Progenitor cell of endocrine pancreas (in vitro differentiated cells): ENCODE measurements at places on chromosomes 4 and X. TPM values are rescaled to one million over a fixed set of nuclear protein-coding genes. Genes with fewer than 3 reads are reported as not detected.

DNA sequence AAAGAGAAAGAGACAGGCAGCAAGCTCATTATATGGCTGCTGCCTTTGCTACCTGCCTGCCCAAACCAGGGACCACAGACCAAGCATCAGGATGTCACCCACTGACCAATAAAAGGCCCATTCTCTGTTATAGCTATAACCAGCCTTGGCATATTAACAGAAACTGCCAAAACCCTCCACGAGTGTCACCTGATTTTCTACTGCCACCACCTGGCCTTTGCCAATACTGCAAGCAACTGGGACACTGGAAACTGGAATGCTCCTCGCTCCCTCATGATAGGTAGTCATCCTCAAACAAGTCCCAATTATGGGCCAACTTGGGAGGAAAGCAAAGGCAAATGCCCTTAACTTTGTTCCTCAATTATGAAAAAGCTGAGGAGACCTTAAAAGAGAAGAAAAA lies 76.0 kb downstream of the SPIN4 start:
- no peak for DNase-seq

GRCh38 chrX:47229427-47229826 lies 3.4 kb upstream of the USP11 start:
- DNase-seq: no peak

GRCh38 chrX:134144231-134144630 lies 92.8 kb upstream of the CCDC160 start:
- DNase-seq: no peak

DNA sequence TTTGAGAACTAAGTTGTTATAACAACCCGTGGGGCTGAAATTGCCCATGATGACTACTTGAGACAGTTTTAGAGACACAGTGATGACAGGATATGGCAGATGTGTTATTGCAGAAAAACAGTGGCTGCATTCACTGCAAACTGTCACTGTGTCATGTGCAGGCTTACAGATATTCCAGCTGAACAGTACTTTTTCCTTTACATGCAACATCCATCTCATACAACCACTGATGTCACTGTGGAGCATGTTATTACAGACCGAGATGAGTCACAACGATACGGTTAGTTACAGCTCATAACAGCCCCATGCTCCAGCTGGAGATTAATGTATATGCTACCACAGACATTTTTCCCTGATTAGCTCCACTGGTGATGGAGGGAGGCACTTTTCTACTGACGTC lies 207.4 kb downstream of the TMA16 start:
- no peak for DNase-seq

GRCh38 chr4:163251204-163251603 lies 81.2 kb downstream of the NPY1R start:
- no peak for DNase-seq

DNA sequence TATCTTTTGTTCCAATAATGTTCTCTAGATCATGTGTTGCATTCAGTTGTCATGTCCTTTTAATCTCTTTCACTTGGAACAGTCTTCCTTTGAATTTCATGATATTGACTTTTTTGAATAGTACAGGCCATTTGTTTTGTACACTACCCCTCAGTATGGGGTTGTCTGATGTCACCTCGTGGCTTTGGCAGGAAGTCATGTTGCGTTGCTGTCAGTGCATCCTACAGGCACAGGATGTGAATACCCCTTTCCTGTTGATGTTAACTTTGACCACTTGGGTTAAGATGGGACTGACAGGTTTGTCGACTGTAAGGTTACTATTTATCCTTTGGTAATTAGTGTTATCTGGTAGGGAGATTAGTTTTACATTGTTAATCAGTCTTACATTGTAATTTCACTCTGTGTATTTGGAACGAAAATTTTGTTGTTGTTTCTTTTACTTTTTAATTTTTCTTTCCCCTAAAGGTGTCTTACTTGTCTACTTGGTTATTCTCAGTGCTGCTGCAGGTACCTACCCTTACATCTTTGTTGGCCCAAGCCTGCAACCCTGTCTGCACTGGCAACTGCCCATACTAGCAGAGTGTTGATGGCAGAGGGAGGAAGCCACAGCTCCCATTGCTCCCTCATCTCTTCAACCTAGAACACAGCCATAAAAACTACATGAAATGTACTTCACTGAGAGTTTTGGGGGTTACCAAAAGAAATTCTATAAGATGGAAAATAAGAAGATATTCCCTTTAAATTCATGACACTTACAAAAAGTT lies 14.7 kb upstream of the ATP8A1 start:
- DNase-seq: no peak

GRCh38 chrX:55636109-55636508 lies 12.9 kb downstream of the FOXR2 start:
- DNase-seq: no peak

- no peak for DNase-seq
These were observed 21.1 kb downstream of the TEC start for GRCh38 chr4:48248559-48248953.

GRCh38 chr4:167079762-167080161 lies 154.5 kb downstream of the SPOCK3 start:
- DNase-seq: no peak

- no peak for DNase-seq
These were observed 86.2 kb downstream of the PPEF1 start for GRCh38 chrX:18793601-18794089.

- no peak for DNase-seq
These were observed 295.4 kb upstream of the KLF3 start for GRCh38 chr4:38368613-38369012.

DNA sequence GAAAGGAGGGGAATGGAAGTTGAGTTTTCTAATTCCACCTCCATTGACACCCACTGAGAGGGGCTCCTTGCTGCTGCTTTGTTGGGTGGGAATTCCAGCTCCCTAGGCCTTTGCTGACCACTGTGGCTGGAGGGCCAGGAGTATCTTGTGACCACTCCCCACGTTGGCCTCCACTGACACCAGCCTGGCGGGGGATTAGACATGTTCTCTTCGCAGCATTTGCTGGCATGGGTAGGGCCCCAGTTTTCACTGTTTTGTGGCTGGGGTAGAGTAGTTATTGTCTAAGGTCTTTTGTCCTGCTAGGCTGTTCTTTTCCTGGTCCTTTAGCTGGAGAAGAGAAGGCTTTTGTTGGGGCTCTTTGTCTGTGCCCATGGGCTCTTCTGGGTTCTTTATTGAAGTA lies 116.7 kb downstream of the CDKL5 start:
- no peak for DNase-seq

- DNase-seq: no peak
These were observed 591.6 kb downstream of the BCOR start for GRCh38 chrX:39506131-39506530.

- no peak for DNase-seq
These were observed 200.5 kb downstream of the PABPC4L start for GRCh38 chr4:134001057-134001456.

DNA sequence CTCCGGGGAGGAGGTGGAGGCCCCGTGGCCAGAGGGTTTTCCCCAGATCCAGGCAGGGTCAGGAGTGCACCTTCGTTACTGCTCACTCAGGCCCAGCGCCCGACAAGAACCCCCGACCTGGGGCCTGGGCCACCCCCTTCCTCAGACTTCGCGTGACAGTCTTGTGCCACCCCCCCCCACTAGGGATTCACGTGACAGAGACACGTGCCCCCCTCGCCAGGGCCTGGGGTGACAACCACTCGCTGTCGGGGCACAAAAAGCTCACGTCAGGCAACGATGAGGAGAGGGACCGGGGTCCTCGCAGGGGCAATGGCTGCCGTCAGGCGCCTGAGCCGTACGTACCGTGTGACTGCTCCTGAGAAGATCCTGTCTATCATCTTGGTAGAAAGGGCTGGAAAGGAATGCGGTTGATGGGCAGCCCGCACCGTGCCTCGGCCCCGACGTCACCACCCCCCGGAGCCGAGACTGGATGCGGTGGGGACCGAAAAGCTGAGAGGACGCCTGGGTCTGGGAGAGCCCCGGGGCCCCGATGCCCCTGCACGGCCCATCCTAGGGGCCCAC lies 23.0 kb upstream of the GTPBP6 start:
- DNase-seq: no peak

- no peak for DNase-seq
These were observed 149.8 kb downstream of the SPCS3 start for GRCh38 chr4:176469546-176469945.

GRCh38 chr4:122896270-122896669 lies 26.1 kb downstream of the NUDT6 start:
- DNase-seq: no peak

DNA sequence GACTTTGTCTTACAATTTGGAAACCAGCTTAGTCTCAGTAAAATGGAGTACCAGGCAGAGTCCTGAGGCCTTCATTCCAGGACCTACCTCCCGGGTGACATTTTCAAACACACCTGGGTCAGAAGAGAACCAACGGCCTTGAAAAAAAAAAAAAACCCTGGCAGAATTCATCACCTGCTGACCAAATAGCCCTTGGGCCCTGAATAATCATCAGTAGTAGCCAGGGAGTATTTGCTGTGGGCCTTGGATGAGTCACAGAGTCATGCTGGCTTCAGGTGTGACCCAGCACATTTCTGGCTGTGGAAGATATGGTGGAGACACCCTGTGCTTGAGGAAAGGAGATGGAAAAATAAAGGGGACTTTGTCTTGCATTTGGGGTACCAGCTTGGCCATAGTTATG lies 92.2 kb downstream of the LPAR4 start:
- DNase-seq: no peak

DNA sequence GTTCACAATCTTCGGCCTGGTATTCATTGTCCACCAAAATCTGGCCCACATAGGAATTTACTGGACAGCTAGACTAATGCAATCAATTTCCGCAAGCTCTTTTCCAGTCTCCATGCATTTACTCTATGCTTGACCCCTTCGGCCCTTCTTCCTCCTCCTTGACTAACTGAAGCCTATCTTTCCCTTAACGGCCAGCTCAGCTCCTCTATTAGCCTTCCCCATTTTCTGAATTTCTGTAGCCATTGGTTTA lies 1.2 kb upstream of the PHKA2 start:
- DNase-seq: no peak

GRCh38 chr4:106353786-106354185 lies 14.8 kb downstream of the GIMD1 start:
- no peak for DNase-seq

GRCh38 chrX:96763608-96764007 lies 79.0 kb downstream of the DIAPH2 start:
- no peak for DNase-seq

- DNase-seq: no peak
These were observed 953.4 kb upstream of the IGFBP7 start for GRCh38 chr4:58063404-58064160.

GRCh38 chrX:113392355-113392754 lies 551.7 kb upstream of the AMOT start:
- no peak for DNase-seq

- no peak for DNase-seq
These were observed 59.3 kb downstream of the MAD2L1 start for GRCh38 chr4:120007191-120007871.

DNA sequence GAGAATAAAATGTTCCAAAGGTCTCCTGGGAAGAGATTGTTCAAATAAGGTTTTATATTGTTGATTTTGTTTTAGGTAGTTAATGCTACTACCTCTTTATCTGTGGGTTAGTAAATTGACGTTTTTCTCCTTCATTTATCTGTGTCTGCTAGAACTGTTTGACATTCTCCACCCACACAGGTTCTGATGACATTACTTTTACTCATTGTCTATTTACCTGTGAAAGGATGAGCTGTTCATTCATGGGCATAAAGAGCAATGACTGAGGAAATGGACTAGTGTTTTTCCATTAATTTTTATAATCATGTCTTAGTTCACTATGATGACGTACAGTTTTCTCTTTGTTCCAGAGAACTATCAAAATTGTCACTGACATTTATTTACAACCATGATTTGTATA lies 75.6 kb downstream of the CPE start:
- DNase-seq: no peak

DNA sequence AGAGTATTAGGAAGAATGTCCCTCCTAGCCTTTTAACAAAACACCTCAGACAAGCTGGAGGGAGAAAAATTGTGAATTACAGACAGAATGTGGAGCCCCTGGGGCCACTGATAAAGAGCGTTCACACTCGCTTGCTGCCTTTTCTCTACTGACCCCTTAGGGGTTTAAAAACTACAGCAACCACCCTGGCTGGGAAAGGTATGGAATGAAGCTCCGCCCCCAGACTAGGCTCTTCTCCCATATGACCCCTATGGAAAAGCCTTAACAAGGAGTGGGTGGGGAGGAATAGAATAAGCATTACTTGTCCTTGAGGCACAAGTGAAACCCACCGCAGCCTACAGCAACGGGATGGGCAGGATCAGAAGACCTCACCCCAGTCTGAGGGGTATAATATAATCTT lies 26.3 kb downstream of the ANKRD50 start:
- no peak for DNase-seq

Gene TMPRSS11A
- not detected in 2 replicates for total RNA-seq

Gene GPR78
- total RNA-seq: 0.31 TPM in 1 of 2 replicates, not detected in the other

Gene MAGEB1
- not detected in 2 replicates for total RNA-seq

Gene RAB28
- total RNA-seq: 26.9 and 28.3 TPM in 2 replicates

Gene MBNL3
- 8.2 and 9.7 TPM in 2 replicates for total RNA-seq

Gene DMP1
- not detected in 2 replicates for total RNA-seq

Gene ITIH6
- total RNA-seq: not detected in 2 replicates

Gene ASB12
- 0.22 and 0.47 TPM in 2 replicates for total RNA-seq

Gene BEND4
- 0.55 and 0.78 TPM in 2 replicates for total RNA-seq

Gene ASB11
- not detected in 2 replicates for total RNA-seq
